Nucleus accumbens (tissue), 56 donors: ENCODE measurements at places on chromosomes 2 and 18.

DNA sequence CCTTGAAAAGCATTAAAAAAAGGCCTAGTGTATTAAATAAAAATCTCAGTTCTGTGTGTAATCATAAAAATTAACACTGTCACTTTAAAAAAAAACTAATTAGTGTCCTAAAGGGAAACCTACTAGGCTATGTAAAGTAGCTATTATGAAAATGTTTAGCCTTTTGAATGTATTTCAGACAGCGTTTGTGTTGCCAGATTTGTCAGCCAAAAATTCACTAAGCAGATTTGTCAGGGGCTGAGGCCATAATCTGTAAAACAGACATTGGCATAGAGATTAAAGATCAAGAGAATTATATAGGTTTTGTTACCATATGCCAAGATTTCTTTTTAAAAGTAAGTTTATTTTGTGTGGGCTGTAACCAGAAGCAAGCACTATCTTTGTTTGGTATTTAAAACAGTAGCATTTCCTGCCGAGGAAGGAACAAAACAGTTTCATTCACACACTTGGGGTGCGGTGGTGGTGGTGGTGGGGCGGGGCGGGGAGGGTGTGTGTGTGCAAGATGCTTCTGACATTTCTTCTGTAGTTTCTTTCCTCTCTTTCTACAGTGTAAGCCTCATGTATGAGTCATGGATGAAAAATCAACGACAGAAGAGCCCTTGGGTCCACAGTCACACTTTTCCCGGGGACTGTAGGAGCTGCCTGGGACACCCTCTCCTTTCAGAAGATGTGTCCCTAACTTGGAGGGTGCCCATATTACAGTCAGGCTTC lies 328.5 kb upstream of the FANCL start:
- DNase-seq = no peak

DNA sequence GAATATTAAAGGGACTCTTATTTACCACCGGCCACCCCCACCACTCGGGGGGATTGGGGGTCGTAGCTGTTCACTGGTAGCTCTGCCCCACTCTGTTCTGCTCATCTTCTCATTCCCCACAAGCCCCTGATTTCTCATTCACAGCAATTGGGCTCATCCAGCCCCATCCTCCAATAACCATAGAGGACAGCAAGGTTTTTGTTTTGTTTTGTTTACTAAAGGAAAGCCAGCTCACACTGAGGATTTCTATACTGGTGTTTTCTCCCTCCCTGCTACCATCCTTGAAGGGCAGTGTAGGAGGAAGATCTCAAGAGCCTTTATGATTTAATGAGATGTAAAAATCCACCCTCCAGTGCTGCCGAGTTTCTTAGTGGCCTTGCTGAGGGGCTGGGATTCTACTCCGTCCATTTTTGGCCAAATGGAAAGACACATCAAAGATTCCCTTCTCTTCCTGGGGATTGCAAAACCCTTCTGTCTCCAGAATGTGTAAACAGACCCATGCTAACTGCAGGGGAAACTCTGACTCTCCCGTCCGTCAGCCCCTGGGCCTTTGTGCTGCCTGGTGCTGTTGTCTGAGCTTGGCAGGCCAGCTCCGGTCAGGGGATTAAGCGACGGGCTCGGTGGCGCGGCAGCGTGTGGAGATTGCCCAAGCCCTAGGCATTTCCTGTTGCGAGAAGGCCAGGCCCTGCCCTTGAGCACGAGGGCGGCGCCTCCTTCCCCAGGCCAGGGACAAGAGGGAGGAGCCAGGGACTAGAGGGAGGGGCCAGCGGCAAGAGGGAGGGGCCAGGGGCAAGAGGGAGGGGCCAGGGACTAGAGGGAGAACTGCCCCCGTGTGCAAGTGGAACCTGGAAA lies 165.0 kb downstream of the ANTXR1 start:
- peak; percentile 41 for DNase-seq

DNA sequence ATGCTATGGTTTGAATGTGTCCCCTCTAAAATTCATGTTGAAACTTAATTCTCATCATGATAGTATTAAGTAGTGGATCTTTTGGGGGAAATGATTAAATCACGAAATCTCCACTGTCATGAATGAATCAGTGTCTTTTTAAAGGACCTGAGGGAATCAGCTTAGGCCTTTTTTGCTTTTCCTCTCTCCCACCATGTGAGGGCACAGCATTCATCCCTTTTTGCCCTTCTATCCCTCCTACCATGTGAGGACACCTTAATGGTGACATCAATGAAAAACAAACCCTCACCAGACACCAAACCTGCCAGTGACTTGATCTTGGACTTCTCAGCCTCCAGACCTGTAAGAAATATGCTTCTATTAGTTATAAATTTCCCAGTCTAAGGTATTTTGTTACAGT lies 247.1 kb upstream of the UBE2E3 start:
- DNase-seq = no peak

DNA sequence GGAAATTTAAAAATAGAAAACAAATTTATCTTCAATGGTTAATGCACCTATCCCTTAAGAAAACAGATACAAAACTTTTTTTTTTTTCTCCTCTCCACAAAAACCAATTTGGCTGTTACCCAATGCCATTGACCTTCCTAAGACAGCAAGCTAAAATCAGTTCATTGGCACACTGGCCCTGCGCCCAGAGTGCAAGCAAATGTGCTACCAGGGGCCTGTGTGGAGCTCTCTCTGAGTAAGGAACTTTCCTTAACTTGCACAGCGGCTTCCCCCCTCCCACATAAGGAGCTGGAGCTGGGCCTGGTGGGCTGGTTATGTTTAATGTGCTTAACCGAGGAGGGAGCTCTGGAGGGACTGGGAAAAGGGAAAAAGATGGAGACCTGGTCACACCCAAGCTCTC lies 17.6 kb upstream of the POU3F3 start:
- no peak for DNase-seq

- DNase-seq = no peak
Observed at GRCh38 chr2:144660518-144661316, 140.8 kb upstream of the ZEB2 start.

GRCh38 chr18:6868033-6868432 lies 138.5 kb downstream of the ARHGAP28 start:
- DNase-seq = no peak

GRCh38 chr2:42736598-42737322 lies 27.2 kb downstream of the OXER1 start:
- no peak for DNase-seq

GRCh38 chr18:45658756-45659155 lies 43.5 kb downstream of the SLC14A2 start:
- no peak for DNase-seq

GRCh38 chr2:60275958-60276357 lies 277.5 kb downstream of the BCL11A start:
- no peak for DNase-seq

DNA sequence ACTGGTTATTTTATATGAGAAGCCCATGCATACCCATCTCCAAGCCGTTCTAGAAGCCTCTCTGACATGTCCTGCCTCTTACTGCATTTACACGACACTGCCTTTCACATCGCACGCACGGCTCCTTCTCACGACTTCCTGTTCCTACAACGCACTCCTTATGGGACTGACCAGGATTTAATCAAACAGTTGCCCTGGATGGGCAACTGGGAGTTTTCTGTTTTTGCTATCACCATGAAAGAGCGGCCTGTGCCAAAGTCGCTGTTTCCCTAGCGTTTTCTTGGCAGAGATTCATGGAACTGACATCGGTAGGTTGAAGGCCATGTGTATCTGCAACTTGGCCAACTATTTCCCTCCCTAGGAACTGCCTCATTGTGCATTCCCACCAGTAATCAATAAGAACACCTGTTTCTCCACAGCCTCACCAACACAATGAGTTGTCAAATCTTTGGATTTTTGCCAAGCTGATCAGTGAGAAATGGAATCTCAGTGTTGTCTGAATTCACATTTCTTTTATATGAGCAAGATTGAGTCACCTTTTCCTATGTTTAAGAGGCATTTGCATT lies 97.2 kb upstream of the OTOS start:
- DNase-seq = no peak

GRCh38 chr2:1591978-1592907 lies 152.1 kb downstream of the PXDN start:
- no peak for DNase-seq

DNA sequence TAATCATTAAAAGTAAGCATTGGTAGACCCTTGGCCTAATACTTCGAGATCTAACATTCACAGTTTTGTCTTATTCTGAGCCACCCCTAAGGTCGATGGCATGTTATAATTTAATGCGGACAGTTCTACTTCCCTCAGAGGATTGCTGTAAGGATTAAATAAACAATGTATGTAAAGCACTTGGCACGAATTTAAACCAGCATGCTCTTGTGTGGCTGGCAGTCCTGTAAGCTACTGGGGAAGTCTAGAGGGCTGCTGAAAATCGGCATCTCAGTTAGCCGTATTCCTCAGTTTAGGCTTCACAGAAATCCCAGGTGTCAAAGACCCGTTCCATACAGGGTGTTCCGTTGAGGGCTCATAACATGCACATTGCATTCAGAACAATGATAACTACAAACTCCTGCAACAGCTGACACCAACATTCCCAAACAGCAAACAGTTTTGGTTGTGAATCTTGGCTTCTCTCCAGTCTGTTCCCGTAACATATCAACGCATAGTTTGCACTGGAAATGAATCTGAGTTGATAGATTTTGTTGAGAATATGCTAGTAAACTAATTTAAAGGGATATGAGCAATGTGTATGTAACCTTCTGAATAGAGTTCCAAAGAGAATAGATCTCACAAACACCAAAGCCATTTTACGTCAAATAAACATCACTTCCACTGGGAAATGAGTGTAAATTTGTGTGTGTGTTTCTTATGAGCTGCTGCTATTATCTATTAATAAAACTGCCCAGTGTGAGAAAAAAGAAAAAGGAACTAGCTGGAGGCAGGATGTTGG lies 52.2 kb upstream of the ACKR3 start:
- no peak for DNase-seq

DNA sequence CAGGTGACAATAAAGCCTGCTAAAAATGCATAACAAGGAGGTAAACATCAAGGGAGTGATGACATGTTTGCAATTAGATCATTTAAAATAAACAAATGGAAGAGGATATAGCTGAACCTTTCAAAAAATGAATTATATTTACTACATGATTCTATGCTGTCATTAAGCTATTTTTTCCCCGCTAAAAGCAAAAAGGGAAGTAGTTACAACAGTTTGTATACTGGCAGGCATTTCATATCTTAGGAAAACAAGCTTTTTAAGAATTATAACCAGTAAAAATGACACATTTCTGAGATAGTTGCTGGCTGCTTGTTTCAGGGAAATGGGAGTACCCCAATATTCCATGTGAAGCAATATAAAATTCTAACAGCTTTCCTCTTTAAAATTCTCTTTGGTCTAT lies 89.1 kb upstream of the ITGB6 start:
- DNase-seq = no peak

DNA sequence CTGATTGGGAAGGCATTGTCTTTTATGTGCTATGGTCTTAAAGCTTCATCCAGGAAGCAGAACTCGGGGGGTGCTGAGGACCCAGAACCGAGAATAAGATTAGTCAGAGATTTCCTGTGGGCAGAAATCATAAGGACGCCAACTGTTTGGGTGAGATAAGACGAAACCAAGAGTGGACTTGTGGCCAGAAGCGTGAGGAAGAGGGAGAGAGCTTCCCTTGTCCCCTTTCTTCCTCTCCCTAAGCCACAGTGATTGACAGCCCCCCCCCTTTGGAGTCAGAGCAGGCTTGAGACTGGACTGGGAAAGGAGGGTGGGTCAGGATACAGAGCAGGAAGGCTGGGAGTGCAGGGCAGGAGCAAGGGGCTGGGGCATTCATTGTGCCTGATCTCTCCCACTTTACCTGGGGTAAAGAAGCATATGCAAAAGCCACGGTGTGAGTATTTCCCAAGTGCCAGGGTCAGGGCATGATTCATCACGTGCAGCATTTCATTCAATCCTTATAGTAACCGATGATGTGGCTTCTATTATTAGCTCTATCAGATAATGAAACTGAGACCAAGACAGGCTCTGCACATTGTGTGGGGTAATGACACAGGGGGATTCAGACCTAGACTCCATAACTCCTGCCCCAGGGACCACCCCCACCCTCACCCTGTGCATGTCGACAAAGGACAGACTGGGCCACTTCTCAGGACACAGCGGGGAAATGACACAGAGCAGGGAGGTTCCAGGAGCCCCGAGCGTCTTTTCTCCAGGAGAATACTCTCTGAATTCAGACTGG lies 3.0 kb upstream of the IL1RN start:
- no peak for DNase-seq

DNA sequence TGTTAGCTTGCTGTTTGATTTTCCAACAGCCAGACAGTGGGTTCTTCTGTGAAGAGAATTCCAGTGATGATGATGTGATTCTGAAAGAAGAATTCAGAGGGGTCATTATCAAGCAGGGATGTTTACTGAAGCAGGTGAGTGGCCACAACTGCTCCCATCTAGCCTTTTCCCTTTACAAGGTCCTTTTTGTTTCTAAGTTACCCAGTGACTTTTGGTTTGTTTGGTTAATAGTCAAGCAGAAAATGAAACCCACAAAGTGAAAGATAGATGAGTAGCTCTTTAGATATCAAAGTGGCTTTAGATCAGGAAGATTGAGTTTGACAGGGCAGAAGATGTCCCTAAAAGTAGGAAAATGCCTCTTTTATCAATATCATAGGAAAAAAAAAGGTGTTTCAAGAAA lies 23.3 kb downstream of the PLEK start:
- no peak for DNase-seq

GRCh38 chr2:142957144-142957543 lies 79.7 kb downstream of the KYNU start:
- DNase-seq = no peak

DNA sequence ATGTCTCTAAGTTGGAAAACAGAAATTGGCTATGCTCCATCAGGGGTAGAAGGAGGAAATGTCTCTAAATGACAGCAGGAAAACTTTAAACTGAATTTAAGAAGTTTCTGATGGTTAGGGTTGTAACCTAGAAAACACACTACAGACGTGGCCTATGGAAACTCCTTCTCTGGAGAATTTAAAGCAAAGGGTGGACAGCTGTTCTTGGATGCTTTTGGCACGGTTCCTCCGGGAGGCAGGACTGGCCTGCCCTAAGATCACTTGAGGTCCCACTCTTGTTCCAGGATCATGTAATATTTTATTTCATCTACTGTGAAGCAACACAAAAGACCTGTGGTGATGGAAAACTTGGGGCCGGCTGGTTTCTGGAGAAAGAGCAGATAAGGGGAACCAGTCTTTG lies 77.0 kb downstream of the NRP2 start:
- DNase-seq = no peak

GRCh38 chr2:231172025-231172424 lies 26.4 kb upstream of the ARMC9 start:
- no peak for DNase-seq

DNA sequence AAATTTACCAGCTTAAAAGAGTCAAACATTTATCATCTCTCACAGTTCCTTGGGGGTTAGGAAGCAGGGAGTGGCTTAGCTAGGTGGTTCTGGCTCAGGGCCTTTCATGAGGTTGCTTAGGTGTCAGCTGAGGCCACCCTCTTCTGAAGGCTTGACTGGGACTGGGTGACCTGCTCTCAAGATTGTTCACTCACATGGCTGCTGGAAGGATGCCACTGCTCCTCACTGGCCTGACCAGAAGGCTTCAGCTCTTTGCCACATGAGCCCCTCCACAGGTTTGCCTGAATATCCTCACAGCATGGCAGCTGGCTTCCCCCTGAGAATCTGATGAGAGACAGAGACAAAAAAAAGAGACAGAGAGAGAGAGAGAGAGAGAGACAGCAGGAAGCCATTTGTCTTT lies 17.3 kb upstream of the RNF152 start:
- no peak for DNase-seq
